NCI-H446 treated with DMSO at 0.1 percent for 48 hours (cell line): ENCODE measurements at places on chromosomes 7 and 10.
A peak's percentile ranks its signal among the peaks of the same experiment; 100 is the strongest.

- no peak for DNase-seq
These were observed 62.3 kb downstream of the C10orf120 start for GRCh38 chr10:122637376-122637775.

DNA sequence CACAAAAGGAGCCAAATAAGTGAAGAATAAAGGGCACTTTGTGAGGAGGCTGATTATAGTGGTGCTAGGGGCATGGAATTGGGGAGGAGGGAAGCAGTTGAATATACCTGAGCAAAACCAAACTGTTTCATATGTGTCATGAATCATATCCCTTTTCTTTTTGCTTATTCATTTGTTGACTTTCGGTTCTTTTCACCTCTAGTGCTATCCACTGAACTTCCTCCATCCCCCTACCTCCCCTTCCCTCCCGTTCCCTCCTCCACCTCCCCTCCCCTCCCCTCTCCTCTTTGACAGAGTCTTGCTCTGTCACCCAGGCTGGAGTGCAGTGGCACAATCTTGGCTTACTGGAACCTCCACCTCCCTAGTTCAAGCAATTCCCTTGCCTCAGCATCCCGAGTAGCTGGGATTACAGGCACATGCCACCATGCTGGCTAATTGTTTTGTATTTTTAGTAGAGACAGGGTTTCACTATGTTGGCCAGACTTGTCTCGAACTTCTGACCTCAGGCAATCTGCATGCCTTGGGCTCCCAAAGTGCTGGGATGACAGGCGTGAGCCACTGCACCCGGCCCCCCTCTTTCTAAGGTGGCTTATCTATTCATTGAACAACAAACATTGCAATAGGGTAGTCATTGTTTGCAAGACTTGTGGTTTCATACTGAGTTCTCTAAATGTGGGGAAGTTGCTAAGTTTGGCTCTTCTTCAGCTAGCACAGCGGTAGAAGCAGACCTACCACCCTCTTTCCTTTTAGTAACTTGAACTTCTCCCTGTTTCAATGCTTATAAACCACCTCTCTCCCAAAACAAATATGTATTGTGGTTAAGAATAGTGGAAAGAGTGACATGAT lies 150.4 kb upstream of the PRPS1L1 start:
- no peak for DNase-seq

GRCh38 chr10:110612087-110612486 lies 32.0 kb upstream of the RBM20 start:
- DNase-seq = no peak

DNA sequence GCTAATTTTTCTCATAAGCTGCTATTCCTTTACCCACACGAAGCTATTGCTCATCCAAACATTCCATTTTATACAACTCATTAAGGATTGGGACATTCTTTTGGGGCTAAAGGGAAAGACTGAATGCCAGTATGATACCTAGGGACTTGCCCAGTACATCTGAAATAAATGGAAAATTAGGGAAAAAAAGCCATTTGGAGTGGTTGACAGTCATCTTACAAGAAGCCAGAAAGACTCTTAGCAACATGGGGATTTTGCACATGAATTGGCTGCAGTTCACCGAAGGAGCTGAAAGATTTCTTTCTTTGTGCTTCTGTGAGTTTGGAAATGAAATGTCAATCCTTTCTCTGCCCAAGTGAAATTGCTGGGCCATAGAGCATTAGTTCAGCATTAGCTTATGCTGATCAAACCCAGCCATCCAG lies 43.3 kb upstream of the MTURN start:
- no peak for DNase-seq

DNA sequence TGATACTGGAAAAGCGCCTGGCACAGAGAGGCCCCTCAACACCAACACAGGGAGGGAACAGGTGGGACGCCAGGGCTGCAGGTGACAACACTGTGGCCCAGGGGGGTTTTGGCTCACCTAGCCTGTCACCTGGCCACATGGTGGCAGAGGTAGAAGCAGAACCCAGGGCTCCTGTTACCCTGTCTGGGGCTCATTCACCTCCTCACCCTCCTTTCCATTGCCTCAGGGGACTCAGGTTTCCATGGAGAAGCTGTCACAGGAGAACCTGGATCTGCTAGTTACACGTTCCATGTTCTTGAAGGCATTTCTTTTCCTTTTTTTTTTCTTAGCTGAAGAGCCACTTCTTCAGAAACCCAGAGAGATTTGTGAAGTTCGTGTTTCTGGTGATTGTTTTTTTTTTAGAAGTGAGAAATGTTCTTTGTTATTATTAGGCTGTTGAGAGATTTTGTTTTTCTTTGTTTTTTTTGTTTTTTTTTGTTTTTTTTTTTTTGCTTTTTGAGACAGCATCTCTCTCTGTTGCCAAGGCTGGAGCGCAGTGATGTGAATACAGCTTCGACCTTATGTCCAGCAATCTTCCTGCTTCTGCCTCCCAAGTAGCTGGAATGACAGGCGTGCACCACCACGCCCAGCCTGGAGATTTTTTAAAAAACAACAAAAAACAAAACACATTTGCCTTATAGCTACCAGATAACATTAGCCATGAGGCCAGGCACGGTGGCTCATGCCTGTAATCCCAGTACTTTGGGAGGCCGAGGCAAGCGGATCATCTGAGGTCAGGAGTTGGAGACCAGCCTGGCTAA lies 16.0 kb downstream of the DENND2A start:
- no peak for DNase-seq

- no peak for DNase-seq
These were observed 54.3 kb upstream of the AKR1E2 start for GRCh38 chr10:4771554-4772201.

- DNase-seq = no peak
These were observed 28.2 kb downstream of the TIMM23 start for GRCh38 chr10:46000538-46000937.

DNA sequence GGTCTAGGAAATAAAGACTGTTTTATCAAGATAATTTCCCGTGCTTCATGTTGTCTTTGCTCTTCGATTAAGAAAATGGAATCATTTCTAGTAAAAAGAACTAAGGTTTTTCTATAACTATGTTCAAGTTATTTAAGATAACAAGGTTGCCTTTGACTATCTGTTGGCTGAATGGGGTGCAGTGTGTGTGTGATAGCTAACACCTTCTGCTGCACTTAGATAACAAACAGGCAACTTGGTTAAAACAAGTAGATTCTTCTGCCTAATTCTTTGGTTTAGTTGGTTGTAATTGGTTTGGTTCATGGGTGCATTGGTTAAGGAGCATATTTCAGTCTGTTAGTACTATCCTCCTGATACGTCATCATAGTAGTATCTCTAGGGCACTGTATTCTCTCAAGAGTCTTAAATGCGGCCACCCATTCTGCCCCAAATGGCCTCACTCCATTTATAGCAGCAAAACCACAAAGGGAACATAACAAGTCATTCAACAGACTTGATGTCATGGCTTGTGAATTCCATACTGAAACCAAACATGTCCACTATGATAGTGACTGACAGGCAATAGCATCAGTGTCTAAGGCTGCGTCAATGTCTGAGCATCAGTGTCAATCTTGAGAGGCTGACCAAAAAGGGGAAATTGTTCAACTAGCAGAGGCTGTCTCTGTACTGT lies 55.7 kb downstream of the CCDC3 start:
- DNase-seq = no peak

DNA sequence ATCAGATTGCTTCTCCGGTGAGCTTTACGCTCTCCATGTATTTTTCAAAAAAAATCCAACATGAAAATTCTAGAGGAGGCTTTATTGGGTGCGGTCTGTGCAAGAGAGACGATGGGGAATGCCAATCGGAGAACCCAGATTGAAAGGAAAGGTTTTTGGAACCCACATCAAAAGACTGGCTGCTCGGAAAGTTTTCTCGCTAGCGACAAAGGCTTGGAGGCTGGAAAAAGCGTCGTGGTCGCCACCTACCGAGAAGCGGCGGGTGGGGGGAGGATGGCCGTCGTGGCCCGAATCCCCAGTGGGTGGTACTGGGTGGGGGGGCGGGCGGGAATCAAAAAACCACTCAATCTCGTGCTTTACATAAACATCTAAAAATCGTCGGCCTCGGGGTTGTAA lies 1.1 kb upstream of the GTF2I start:
- DNase-seq = peak; percentile 2

DNA sequence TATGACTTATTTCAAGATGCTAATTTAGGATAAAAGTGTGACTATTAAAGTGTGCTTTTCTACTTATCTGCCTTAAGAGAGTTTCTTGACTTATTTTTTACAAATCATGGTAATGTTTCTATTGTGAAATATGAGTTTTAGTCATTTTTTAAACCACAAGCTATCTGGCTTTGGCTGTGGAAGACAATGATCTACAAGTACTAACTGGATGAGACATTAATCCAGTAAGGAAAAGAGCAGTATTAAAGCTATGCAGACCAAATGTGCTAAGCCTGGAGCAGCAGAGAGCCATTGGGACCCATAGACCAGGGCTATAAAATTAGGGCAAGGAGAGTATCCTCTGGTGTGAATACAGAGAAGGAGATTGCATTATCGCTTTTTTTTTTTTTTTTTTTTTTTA lies 92.4 kb downstream of the SEMA3A start:
- DNase-seq = no peak

DNA sequence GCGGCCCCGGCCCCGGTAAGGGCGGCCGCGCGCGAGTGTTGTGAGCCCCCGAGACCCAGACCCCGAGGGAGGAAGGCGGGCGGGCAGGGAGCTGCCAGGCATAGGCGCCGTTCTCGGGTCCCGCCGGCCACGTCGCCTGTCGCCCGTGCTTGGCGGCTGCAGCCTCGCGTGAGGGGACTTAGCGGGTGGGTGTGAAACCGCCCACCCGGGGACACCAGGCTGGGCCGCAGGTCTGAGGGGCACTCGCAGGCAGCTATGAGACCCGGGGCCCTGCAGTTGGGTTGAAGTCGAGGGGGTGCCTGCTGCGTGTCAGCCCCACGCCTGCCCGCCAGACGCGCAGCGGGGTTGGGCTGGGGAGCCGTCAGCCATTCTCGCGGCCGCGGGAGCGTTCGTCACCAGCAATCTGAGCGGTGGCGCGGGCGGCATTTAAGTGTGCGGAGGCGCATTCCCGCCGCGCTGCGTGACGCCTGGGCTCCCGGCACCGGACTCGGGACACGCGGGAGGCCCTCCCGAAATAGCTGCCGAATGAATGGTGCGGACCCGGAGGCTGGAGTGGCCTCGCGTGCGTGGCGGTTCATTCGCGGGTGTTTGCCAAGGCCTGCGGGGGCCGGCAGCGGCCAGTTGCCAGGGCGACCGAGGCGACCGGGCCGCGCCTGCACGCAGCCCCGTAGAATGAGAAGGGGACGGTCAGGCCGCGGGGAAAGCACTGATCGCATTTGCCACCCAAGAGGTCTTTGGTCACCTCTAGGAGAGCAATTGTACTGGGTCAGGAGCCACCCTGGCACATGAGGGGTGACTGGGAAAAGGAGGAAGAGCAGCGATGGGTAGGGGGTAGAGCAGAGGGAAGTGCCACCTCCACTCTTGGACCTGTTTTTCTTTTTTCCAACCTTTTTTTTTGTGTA lies 750 bp downstream of the ZNF398 start:
- DNase-seq = no peak

DNA sequence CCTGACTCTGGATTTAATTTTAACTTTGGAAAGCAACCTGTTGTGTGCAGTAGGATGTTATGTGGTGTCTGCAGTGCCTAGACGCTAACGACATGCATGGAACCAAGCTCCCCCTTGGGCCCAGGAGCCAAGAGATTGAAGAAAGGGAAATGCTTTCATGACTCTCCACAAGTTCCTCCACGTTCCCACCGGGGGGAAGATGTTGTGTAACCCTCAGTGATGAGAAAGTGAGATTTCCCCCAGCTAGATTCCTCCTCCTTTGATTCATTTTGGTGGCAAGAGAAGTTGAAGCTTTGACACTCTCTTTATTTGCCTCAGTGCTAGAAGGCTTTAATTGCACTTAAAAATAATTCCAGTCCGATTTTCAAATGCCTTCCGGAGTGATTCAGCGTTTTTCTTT lies 157.9 kb upstream of the INSYN2A start:
- no peak for DNase-seq

GRCh38 chr10:11183015-11183414 lies 165.3 kb downstream of the CELF2 start:
- no peak for DNase-seq

DNA sequence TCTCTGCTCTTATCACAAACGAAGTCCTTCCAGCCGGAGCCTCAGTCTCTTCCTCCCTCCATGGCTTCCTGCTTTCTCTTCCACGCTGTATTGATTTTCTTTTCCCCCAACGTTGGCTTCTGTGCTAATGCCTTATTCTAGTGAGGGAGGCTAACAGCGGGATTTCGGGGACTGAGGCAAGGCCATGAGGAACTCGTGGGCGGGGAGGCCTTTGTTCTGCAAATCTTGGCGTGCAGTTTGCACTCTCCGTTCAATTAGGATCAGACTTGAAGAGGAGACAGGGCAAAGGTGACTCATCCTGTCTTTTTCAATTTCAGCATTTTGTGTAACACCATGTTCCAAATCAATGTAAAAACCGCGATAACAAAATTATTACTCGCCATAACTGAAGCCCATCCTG lies 25.3 kb downstream of the EN2 start:
- DNase-seq = no peak

DNA sequence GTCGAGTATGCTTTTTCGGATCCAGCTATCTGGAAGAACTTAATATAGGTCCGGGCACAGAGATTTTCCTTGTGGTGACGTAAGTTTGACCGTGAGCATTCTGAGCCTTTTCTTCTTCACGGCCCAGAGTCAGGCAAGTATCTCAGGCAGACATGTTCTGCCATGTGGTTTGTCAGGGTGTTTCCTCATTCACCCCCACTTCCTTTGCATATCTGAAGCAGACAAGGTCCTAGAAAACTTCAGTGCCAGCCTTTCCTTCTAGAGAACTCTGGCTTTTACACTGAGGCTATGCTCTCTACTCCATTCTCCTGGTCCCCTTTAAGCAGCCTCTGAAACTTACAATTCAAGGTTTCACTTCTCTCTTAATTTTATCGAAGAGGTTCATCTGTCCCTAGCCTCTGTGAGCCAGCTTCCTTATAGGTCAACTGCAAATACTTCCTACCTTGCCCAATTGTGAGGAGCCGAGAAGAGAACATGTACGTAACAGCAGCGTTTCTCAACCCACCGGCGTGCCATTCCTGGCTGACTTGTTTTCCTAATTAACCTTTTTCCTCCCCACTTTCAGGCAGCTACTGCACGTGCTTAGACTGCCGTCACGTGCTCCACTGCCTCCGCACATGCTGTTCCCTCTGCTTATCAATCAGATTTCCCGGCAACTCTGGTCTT lies 47.3 kb downstream of the CDCA7L start:
- DNase-seq = no peak

DNA sequence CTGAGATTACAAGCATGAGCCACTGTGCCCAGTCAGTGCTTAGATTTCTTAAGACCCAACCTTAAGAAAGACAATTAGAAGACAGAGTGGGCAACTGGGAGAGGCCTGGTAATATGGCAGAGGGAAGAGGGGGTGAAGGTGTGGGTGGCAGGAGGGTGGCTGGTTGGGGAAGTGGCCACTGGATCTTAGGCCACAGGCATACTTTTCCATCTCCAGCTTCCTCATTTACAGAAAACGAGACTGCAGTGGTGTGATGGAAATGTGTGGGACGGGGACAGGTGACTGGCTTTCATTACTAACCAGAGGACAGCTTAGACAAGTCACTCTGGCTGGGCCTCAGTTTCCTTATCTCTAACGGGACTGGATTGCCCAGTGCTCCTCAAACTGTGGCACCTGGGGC lies 1.0 kb upstream of the FFAR4 start:
- DNase-seq = no peak
